ENCODE measurements at places on chromosomes 7 and 10.

DNA sequence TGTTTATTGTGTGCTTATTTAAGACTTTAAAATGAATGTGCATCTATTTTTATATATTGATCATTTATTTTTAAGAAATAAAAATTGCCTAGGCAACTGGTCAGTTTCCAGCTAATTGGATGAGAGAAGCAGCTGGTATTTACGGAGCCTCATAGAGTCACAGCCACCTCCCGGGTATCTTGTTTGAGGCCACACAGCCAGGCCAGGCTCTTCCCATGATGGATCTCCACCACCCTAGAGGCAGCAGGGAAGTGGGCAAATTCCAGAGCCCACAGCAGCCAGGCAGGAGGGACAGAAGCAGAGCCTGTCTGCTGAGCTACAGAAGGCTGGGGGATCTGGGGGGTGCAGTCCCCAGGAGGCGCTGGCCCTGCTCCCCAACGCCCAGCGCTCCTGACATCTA is 61.6 kb downstream of the CLEC2L start:
- DNase-seq, result no peak

GRCh38 chr7:35246819-35247218 is 7.1 kb downstream of the TBX20 start:
- DNase-seq, result no peak

- no peak for DNase-seq
These were observed 50.1 kb upstream of the DNAAF5 start for GRCh38 chr7:676246-676971.

DNA sequence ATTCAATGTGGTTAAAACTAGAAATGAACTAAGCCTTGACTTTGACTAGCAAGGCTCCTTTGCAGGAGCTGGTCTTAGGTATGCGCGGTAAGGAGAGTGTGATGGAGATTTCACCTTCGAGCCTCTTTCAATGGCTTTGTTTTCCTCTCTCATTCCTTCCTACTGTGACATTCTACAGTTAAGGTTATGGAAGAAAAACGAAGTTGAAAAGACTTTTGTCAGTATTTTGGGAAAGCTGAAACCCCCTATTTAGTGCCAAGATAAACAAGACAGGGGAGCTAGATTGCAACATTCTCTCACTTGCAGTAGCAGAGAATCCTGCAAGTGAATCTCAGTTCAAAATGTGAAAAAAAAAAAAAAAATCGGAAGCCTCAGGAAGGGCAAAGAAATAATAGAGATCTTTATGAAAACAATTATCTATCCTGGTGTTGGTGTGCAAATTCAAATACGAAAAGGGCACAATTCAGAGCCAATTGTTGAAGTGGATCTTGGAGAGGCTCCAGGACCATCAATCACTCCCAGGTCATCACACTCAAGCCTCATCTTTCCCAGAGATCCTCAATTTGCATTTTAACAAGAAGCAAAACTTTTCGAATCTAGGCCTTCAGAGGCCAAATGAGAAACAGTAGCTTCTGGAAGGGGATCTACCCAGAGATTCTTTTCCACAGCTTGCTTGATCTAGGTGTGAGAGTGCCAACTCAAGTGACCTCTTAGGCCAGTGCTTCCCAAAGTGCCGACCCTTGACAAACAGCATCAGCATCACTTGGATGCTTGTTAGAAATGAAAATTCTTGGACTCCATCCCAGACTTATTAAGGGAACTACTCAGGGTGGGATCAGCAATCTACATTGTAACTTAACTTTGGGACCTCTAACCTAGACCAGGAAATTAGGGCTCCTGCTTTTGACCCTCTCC is 163.8 kb downstream of the INHBA start:
- DNase-seq, result no peak

DNA sequence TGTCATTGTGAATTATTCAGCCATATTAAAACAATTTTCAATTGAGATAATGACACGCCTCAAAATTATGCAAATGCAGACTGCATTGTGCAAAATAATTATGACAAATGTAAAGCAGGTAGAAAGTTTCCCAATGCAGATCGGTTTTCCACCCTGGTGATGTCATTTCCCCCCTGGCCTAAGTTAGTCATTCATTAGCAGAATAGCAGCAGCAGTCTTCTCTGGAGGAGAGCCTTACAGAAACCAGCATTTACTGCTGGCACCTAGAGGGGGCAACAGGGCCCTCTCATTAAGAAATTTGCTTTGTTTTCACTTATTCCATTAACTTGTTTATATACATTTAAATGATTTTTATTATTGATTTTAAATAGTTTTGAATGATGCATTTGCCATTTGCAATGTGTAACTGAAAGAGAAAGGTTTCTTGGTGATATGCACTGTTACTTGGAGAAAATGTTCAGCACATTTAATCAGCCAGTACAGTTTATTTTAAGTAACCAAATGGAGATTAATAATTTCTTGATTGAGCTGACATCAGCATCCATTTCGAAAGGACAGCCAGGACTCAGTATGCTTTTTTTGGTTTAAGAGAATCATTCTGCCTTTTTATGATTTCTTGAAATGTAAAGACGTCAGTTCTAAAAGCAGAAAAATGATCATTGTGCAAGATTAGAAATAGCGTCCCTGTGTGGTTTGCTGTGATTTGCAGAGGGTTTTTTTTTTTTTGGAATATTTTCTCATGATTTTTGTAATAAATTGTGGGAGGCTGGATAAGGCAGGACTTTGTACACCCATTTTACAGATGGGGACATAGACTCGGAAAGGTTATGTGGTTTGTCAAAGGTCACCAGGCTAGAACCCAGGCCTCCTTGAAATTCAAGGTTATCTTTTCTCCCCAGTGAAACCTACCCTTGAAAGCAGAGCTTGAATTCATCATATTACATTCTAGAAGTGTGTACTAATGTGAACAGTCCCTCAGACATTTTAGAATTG is 3.5 kb downstream of the ARID5B start:
- no peak for DNase-seq

DNA sequence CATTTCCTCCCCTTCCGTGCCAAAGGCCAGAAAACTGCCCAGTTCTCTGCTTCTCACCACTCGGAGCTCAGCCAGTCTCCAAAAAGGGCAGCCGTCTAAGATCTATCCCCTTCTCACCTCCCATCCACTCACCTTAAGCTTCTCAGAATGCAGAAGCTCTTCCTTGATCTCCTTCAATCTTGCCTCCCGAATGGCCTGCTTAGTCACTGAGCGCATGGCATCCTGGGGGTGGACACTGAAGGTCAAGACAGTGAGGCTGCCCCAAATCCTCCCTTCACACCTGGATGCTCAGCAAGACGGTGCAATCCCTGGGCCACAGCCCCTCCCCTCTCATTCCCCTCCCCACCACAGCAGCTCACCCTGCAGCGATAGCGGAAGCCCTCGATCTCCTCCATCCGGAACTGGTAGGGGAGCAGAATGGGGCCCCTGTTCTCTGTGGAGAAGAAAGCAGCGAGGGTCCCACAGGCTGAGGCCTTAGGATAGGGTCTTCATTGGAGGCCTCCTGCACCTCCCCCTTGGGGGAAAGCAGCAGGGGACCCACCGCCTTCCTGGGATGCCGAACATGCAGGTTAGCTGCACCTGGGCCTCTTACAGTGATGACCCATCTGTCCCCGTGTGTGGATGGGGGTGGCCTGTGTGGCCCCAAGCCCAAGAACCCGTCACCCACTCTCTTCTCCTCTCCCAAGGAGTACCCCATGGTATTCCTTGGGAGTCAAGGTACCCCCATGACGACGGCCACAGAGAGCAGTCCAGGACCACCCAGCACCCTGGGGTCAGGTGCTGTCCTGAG is 4.7 kb downstream of the DDX56 start:
- no peak for DNase-seq

DNA sequence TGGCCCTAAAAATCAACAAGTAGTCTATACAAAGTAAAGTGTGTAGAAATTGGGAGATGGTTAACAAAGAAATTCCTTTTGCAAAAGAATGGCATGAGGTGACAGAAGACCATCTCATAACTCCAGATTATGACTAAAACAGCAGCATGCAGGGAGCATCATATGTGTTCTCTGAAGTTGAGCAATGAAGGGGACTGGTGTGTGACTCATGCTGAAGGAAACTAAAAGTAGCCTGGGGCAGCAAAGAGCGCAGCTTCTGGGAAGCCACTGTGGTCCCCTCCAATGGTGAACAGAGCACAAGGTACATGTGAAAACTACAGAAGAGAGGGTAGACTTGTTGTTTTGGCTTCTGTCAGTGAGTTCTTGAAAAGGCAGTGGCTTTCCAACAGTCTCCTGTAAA is 133.4 kb downstream of the MACC1 start:
- DNase-seq, result no peak

GRCh38 chr7:5466551-5466950 is 42.9 kb upstream of the TNRC18 start:
- no peak for DNase-seq

DNA sequence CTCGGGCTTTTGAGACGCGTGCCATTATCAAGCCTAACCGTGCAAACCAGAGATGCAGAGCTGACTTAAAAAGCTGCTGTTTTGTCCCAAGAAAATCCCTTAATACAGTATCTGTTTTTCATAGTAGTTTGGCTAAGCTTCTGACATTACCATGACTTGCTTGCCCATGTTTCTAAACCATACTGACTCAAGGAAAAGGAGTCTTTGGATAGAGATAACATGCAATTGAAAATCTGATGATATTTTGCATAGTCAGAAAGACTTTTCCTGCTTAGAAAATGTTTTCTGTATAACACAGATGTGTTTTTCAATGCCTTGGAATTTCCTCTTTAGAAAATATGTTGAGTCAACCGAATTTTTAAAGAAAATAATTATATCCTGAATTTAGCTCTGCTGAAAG is 21.5 kb upstream of the AKR1E2 start:
- DNase-seq, result no peak

DNA sequence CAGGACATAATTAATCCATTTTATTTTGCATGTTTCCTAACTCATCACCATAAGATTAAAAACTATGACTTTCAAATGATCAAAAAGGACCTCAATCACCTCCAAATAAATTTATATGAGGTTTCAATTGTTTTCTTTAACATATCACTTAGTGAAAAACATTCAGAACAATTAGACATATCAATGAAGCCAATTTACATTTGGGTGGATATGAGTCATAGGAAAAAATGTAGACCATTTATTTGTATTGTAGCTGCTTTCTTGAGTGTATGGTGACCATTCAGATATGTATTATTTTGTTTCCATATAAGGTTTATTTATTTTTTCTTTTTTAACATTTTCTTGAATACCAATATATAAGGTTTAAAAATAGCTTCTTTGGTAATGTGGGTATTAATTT is 13.3 kb upstream of the EXOC6 start:
- no peak for DNase-seq

DNA sequence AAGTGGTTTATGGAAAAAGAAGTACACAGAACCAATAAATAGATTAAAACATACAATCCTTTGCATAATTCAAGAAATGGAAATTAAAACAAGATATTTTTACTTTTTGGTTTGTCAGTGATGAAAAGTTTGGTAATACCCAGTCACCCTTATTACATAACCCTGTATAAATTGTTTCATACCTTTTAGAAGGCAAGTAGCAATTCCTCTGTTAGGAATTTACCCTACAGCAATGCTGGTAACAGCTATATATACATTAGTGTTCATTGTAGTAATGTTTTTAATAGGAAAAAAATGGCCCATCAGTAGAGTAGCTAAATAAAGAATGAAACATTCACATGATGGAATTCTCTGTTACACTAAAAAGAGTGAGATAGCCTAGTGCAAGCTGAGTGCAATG is 42.7 kb downstream of the PTPN12 start:
- DNase-seq, result no peak

GRCh38 chr10:32065856-32066255 is 9.6 kb upstream of the KIF5B start:
- DNase-seq, result no peak

DNA sequence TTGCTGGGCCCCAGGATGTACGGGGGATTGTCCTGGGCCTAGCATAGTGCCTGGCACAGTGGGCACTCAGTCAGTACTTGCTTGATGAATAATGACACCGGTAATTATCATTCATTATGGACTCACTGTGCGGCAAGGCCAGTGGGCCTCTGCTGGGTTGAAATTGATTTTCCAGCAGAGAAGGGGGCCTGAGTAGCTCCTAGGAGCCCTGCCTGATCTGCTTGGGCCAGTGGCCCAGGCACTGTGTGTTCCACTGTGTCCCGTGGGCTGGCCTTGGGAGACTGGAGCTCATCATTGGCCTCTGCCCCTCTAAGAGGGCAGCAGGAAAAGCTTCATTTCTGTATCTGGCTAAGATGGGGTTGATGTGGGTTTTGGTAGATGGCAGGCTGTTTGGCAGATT is 1.4 kb downstream of the CHST3 start:
- no peak for DNase-seq

- DNase-seq, result no peak
These were observed 351.5 kb upstream of the AUTS2 start for GRCh38 chr7:69246758-69247157.

- no peak for DNase-seq
These were observed 336.2 kb downstream of the LHFPL3 start for GRCh38 chr7:104664648-104665047.

DNA sequence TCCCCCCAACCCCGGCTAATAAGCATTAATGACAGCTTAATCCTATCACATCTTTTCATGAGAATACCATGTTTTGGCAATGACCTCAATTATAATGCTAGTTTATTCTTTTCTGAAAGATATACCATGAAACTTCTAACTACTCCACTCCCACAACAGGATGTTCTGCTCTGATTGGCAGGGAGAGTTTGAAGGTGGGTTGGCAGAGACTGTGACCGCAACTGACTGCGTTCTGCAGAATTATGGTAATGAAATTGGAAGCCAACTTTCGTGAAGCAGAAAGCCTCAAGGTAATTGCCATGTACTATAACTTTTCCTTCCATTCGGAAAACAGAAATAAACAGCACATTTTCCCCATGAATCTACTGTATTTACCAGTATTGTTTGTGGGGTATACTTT is 288.2 kb upstream of the SEMA3D start:
- DNase-seq, result no peak

- no peak for DNase-seq
These were observed 36.9 kb downstream of the AKR1B1 start for GRCh38 chr7:134422008-134422407.

- no peak for DNase-seq
These were observed 5.6 kb upstream of the CD36 start for GRCh38 chr7:80632819-80633218.

DNA sequence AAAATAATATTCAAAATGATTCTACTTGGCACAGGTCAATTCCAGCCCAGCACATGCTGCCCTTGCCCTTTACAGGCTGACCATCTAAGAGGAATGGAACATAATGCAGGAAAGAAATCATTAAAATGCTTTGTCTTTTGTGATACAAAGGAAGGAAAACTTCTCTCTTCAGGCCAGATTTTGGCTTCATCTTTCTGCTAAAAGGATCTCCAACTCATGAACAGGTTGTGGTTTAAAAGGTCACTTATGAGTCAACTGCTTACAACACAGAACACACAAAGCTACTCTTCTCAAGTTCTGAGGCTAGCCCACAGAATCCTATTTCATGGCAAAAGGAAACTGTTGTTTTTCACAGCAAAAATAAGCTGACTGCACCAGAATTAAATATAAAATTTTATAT is 197.1 kb downstream of the DOCK4 start:
- DNase-seq, result no peak

DNA sequence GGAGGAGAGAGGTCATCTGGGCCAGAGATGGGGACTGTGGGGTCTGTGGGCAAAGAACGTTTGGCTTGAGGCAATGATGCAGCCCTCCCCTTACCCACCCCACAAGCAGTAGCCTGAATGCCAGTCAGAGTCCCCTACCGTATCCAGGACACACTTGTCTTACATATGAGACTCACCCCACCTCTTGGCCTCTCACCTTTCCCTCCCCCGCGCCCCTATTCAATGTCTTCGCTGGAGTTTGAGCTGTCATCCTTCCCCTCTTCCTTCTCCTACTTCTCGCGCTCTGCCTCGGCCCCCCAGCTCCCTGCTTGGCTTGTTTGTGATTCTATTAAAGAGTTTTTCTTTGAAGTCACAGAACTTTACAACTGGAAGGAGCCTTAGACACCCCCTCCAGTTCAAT is 8.9 kb downstream of the PRRT4 start:
- DNase-seq, result no peak

Measured in hematopoietic multipotent progenitor cell treated with erythropoietin and hydrocortisone succinate and interleukin-3 and kit ligand, for 15 days (in vitro differentiated cells).